NCI-H146 (cell line): ENCODE measurements at places on chromosomes 12 and 14.

- no peak for DNase-seq
Measured at GRCh38 chr12:48671231-48671856, 10.7 kb downstream of the KANSL2 start.

DNA sequence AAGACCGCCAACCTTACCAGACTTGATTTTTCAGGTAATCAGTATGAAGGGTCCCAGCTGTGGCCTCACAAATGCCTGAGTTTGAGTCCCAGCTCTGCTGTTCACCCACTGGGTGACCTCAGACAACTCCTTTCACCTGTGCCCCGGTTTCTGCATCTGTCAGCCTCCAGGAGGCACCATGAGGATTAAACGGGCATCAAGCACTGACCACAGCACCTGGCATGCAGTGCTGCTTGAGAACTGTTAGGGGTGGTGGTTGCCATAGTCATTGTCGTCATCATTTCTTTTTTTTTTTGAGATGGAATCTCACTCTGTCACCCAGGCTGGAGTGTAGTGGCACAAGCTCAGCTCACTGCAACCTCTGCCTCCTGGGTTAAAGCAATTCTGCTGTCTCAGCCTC lies 57.9 kb downstream of the PHETA1 start:
- DNase-seq, result no peak

- DNase-seq, result peak; percentile 69
Measured at GRCh38 chr12:57621497-57622292, 10.5 kb downstream of the ARHGEF25 start.

DNA sequence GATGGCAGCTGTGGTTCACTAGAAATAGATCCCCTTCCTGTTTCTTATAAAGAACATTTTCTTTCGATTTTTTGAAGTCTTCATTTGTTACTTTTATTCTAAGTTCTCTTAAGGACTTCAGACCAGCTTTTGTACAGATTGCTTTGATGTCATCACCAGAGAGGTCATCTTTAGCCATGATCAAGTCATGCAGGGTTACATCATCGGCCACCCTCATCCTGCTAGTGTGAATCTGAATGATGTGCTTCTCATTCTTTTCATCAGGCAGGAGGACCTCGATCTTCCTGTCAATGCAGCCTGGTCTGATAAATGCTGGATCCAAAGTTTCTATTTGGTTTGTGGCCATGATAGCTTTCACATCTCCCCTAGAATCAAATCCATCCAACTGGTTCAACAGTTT lies 706.7 kb downstream of the RERGL start:
- no peak for DNase-seq

GRCh38 chr14:56759633-56760032 lies 50.6 kb downstream of the OTX2 start:
- DNase-seq, result peak; percentile 41

DNA sequence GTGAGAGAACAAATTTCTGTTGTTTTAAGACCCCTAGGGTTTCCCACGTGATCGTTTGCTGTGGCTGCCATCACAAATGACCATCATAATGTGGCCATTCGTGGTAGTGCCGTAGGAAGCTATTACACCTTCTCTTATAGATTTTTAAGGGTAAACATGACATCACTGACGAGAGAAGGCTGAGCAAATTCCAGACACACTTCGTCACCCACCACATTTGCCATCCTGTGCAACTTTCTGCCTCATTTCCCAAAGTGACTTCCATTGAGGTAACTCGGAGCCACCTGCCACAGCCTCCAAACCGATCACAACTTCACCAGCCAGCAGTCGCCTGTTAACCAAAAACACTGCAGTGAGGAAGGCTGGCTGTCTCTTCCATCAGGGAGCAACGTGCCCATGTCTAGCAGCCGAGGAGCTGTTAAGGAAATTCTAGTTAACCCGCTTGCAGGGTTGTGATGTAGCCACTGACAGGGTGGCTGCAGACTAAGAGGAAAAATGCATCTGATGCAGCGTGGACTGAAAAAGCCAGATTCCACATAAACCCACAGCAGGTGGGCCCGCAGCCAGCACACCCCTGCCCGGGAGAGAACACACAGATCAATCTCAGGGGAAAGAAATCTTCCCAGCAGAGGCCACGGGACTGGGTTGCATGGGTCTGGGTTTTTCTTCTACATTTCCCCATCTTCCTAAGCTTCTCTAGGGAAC lies 44.6 kb downstream of the CCDC85C start:
- no peak for DNase-seq

DNA sequence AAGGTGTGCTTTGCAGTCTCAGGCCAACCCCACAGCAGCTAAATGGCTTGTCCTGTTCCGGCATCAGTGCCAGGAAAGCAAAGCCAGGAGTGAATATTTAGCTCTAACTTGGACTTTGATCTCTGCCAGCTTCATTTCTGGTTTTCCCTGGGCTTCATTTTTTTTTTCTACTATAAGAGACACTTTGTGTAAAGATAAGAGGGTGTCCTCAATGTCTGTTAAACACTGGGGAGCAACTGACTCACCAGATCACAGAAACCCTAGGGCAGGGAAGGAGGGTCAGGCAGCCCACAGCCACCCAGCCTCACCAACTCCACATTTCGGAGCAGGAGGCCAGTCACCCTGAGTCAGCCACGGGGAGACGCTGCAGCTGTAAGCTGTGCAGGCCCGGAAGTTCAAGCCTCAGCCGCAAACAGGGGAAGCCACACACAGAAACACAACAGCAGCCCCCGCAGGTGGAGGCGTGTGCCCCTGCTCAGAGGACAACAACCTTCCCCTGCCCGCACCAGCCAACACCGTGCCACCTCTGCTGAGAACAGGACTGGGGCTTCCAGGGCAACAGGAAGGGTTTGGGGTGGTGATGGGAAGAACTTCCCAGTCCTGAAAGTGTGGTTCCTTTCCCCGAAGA lies 6.3 kb downstream of the TNFRSF1A start:
- no peak for DNase-seq
